RWPE2 (cell line): ENCODE measurements at places on chromosomes 2 and 18.

GRCh38 chr18:37393945-37394609 is 171.5 kb downstream of the CELF4 start:
- H3K27ac ChIP-seq = no peak overlapping the region
- no peaks in the 10 kb centered on the region for H3K4me1 ChIP-seq
- H3K36me3 ChIP-seq = no peaks in the 10 kb centered on the region
- peaks cover 9% of the 10 kb centered on the region for H3K27me3 ChIP-seq

GRCh38 chr18:9000733-9001132 is 101.8 kb upstream of the NDUFV2 start:
- no peaks in the 10 kb centered on the region for H3K36me3 ChIP-seq
- no peaks in the 10 kb centered on the region for H3K27me3 ChIP-seq
- no peak overlapping the region for H3K4me3 ChIP-seq

DNA sequence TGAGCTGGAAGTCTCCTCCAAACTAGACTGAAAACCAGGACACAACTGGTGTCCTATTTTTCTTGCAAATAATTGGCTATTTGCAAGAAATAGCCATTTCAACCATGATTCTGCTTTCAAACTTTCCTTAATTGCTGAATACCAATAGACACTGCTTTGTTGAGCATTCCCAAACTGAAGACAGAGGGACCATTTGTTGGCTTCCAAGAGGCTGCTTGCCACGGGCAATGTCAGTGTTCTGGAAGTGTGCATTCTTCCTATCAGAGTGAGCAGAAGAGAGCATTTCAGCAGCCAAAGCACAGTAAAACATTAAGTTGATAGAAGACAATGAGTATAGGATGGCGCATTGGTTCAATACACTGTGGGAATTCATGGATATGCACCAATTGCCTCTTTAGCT is 360.5 kb upstream of the RGPD4 start:
- no peak overlapping the region for H3K4me3 ChIP-seq
- H3K36me3 ChIP-seq = no peaks in the 10 kb centered on the region
- no peaks in the 10 kb centered on the region for H3K27me3 ChIP-seq
- DNase-seq = no peak
- no peaks in the 10 kb centered on the region for H3K4me1 ChIP-seq

DNA sequence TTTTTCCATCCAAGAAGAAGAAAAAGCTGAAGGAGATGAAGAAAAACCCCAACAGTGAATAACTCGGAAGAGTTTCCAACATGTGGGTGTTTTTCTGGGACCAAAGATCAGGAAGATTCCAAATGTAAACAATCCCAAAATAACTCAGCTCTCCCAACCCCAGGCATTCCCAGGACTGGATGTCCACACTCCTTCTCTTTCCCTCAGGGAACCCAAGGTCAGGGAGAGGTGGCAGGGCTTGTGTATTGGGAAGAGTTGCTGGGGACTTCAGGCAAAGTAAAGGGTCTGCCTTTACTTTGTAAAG is 268.0 kb downstream of the DYSF start:
- DNase-seq = no peak
- H3K36me3 ChIP-seq = no peaks in the 10 kb centered on the region
- no peaks in the 10 kb centered on the region for H3K27me3 ChIP-seq
- no peak overlapping the region for H3K4me3 ChIP-seq

DNA sequence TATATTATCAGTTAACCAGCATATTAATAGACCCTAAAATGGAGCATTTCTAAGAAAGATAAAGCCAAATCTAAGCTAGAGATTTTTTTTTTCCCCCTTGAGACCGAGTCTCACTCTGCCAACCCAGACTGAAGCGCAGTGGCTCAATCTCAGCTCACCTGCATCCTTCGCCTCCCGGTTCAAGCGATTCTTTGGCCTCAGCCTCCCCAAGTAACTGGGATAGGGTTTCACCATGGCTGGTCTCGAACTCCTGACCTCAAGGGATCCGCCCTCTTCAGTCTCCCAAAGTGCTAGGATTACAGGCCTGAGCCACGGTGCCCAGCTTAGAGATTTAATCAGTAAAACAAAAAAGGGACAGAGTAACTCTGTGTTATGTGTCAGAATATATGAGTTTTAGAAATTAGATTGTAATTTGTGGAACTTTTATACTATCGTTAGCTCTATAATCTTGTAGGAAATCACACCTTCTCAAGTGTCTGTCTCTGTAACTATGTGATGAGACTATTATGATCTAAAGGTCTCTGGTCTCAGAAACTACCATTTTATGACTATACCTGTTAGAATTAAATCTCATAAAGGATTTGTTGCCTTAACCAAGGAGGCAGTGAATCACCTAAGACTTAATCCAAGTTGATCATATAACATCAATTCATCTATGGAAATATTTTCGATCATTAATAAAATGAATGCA is 34.0 kb downstream of the YWHAQ start:
- no peak overlapping the region for H3K4me3 ChIP-seq
- peaks cover 53% of the 10 kb centered on the region for H3K36me3 ChIP-seq
- no peak for DNase-seq
- no peaks in the 10 kb centered on the region for H3K27me3 ChIP-seq

DNA sequence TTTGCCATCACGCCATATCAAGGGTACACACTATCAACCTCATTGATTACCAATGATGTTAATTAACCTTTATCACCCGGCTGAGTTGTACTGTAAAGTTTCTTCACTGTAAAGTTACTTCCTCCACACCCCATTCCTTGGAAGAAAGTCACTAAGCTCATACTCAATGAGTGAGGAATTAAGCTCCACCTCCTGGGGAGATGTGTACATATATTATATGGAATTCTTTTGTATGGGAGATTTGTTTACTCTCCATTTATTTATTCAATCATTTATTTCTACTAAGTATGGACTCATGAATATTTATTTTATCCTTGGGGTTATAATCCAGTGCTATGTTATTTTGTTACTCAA is 56.8 kb downstream of the C2orf74 start:
- no peaks in the 10 kb centered on the region for H3K4me1 ChIP-seq
- DNase-seq = no peak
- H3K36me3 ChIP-seq = peaks cover 75% of the 10 kb centered on the region
- H3K4me3 ChIP-seq = no peak overlapping the region

DNA sequence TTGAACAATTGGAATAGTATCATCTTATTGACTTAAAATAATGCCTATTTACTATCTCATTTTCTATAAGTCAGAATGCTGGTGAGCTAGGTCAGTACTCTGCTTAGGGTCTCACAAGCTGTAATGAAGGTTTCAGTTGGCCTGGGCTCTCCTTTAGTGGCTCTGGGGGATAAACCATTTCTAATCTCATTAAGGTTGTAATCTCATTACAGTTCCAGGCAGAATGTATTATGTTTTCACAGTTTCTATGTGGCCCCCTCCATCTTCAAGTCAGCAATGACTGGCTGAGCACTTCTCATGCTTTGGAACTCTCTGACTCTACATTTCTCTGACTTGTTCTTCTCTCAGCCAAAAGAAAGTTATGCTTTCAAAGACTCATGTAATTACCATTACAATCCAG is 163.1 kb downstream of the CCDC178 start:
- DNase-seq = no peak
- H3K4me1 ChIP-seq = no peaks in the 10 kb centered on the region
- no peaks in the 10 kb centered on the region for H3K27me3 ChIP-seq
- no peak overlapping the region for H3K4me3 ChIP-seq

DNA sequence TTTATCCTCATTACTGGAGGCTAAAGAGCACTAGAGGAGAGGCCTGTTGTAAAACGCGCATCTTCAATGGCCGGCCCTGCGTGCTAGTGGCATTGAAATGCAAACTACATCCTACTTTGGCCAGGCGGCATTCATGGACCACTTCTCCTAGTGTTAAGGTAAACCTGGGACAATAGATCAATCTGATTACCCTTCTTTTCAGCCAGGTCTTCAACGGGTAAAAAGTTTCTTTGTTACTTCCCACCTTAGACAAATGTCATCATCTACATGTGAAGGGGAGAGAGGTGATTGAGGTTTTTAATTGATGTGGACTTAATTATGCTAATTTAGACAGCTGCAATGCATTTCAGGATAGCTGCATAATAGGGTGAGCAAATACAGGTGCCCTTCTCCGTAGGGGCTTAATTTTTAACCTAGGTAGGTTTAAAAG is 628.0 kb downstream of the ZEB2 start:
- H3K36me3 ChIP-seq = no peaks in the 10 kb centered on the region
- H3K27me3 ChIP-seq = no peaks in the 10 kb centered on the region
- no peaks in the 10 kb centered on the region for H3K4me1 ChIP-seq
- no peak for DNase-seq
- no peak overlapping the region for H3K4me3 ChIP-seq

GRCh38 chr2:159322419-159322818 is 35.9 kb upstream of the WDSUB1 start:
- no peaks in the 10 kb centered on the region for H3K27me3 ChIP-seq
- no peak overlapping the region for H3K4me3 ChIP-seq
- peaks cover 11% of the 10 kb centered on the region for H3K4me1 ChIP-seq
- H3K27ac ChIP-seq = no peak overlapping the region

- peaks cover 21% of the 10 kb centered on the region for H3K36me3 ChIP-seq
- no peaks in the 10 kb centered on the region for H3K27me3 ChIP-seq
- peak; percentile 92 for DNase-seq
- peak overlapping the region; percentile 98 for H3K27ac ChIP-seq
- H3K4me3 ChIP-seq = peak overlapping the region; percentile 6
These were observed 111.8 kb downstream of the STPG4 start for GRCh38 chr2:47043142-47043890.

- H3K27ac ChIP-seq = no peak overlapping the region
- H3K4me3 ChIP-seq = no peak overlapping the region
- no peaks in the 10 kb centered on the region for H3K4me1 ChIP-seq
- H3K27me3 ChIP-seq = no peaks in the 10 kb centered on the region
These were observed 37.2 kb upstream of the CDH19 start for GRCh38 chr18:66641056-66641455.

DNA sequence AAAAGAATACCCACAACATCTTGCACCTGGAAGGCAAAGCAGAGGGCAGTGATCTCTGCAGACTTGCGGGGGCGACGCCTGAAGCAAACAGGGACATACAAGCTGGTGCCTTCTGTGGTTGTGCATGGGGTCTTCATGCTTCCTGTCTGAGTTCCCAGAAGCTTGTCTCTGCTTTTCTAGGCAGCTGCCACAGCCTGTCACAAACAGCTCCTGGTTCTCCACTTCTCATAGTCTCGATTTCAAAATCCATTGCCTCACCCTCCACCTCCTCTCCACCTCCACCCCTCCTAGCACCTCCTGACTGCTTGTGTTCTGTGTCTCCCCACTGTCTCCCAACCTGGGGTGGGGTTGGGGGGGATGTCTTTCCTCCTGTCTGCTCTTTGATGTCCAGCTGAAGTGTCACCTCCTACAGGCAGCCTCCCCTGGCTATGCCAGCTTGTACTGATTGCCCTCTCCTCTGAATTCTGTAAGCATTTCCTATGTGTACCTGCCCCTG is 1.7 kb upstream of the PROC start:
- no peaks in the 10 kb centered on the region for H3K36me3 ChIP-seq
- H3K4me1 ChIP-seq = peaks cover 40% of the 10 kb centered on the region
- H3K4me3 ChIP-seq = no peak overlapping the region
- no peaks in the 10 kb centered on the region for H3K27me3 ChIP-seq
- no peak for DNase-seq

DNA sequence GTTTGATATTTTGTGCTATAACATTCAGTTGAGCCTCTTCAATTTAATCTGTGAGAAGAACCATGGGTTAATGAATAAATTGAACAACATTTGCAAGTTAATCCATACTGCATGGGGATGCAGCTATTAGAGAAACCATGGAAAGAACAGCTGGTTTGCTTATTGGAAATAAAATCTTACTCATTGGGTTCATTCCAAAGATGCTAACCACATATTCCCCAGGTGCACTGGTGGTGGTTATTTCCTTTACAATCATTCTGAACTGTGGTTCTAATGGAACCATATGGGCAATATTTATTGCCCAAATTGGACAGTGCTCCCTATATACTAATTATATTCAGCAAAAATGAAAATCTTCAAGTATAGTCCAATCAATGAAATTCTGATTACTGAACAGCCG is 1200.4 kb upstream of the CDH2 start:
- DNase-seq = no peak
- no peaks in the 10 kb centered on the region for H3K4me1 ChIP-seq
- H3K27ac ChIP-seq = no peak overlapping the region

DNA sequence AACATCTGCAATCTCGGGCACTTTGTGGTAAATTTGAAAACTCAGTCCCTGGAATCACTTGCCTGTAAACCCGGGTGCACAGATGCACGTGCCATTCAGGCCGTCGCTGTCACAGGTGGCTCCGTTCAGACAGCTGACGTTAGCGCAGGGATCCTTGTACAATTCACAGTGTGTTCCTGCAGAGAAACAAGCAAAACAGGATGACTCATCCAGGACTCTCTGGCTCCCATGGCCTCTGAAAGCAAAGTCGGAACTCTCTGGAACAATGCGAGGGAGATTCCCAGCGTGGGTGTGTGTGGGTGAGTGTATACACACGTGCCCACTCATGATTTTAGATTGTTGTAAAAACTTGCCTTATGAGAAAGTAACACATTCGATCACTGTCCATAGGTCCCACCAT is 136.1 kb upstream of the PID1 start:
- H3K36me3 ChIP-seq = no peaks in the 10 kb centered on the region
- peak; percentile 74 for DNase-seq
- no peak overlapping the region for H3K4me3 ChIP-seq

DNA sequence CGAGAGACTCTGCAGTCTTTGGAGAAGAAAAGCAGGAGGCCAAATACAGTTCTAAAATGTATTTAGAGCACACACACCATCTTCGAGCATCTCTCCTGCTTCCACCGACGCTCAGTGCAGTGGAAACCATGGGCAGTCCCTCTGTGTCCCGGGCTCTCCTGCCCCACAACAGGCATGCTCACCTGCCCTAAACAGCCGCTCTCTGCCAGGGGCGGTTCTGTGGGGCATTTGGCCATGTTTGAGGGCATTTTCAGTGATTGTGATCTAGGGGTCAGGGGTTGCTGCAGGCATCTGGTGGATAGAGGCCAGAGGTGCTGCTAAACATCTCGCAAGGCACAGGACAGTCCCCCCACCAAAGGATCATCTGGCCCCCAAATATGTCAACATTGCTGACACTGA is 55.8 kb downstream of the EMX1 start:
- H3K27me3 ChIP-seq = no peaks in the 10 kb centered on the region
- no peak overlapping the region for H3K27ac ChIP-seq
- DNase-seq = no peak
- H3K4me1 ChIP-seq = no peaks in the 10 kb centered on the region

GRCh38 chr2:157809212-157809611 is 66.9 kb downstream of the ACVR1 start:
- H3K27ac ChIP-seq = no peak overlapping the region
- H3K4me1 ChIP-seq = no peaks in the 10 kb centered on the region
- no peak overlapping the region for H3K4me3 ChIP-seq
- H3K36me3 ChIP-seq = peaks cover 4% of the 10 kb centered on the region; the same call in 1 of the 2 replicates
- H3K27me3 ChIP-seq = no peaks in the 10 kb centered on the region
- DNase-seq = no peak
